Stomach (tissue), 19 donors: ENCODE measurements at places on chromosomes 7 and 10. TPM values are rescaled to one million over a fixed set of nuclear protein-coding genes. Genes with fewer than 3 reads are reported as not detected.

GRCh38 chr10:2463316-2463715, 604.0 kb upstream of the PFKP start:
- no peaks in the 10 kb centered on the region for H3K36me3 ChIP-seq
- H3K4me1 ChIP-seq: no peaks in the 10 kb centered on the region
- H3K27me3 ChIP-seq: no peaks in the 10 kb centered on the region
- no peak for DNase-seq
- no peak overlapping the region for H3K4me3 ChIP-seq

- DNase-seq: no peak
- H3K4me1 ChIP-seq: peaks cover 22% of the 10 kb centered on the region
- no peak overlapping the region for H3K27ac ChIP-seq
- no peak overlapping the region for H3K4me3 ChIP-seq
- H3K36me3 ChIP-seq: no peaks in the 10 kb centered on the region
These were observed 102.0 kb upstream of the FAM20C start for GRCh38 chr7:90111-91063.

GRCh38 chr7:114962441-114962840, 40.5 kb downstream of the MDFIC start:
- no peaks in the 10 kb centered on the region for H3K4me1 ChIP-seq
- no peaks in the 10 kb centered on the region for H3K27me3 ChIP-seq
- no peaks in the 10 kb centered on the region for H3K36me3 ChIP-seq

GRCh38 chr10:127934383-127934782, 27.5 kb downstream of the PTPRE start:
- H3K4me1 ChIP-seq: peaks cover under 1% of the 10 kb centered on the region
- H3K27me3 ChIP-seq: no peaks in the 10 kb centered on the region
- no peak overlapping the region for H3K27ac ChIP-seq
- H3K36me3 ChIP-seq: no peaks in the 10 kb centered on the region
- no peak overlapping the region for H3K4me3 ChIP-seq
- DNase-seq: no peak

DNA sequence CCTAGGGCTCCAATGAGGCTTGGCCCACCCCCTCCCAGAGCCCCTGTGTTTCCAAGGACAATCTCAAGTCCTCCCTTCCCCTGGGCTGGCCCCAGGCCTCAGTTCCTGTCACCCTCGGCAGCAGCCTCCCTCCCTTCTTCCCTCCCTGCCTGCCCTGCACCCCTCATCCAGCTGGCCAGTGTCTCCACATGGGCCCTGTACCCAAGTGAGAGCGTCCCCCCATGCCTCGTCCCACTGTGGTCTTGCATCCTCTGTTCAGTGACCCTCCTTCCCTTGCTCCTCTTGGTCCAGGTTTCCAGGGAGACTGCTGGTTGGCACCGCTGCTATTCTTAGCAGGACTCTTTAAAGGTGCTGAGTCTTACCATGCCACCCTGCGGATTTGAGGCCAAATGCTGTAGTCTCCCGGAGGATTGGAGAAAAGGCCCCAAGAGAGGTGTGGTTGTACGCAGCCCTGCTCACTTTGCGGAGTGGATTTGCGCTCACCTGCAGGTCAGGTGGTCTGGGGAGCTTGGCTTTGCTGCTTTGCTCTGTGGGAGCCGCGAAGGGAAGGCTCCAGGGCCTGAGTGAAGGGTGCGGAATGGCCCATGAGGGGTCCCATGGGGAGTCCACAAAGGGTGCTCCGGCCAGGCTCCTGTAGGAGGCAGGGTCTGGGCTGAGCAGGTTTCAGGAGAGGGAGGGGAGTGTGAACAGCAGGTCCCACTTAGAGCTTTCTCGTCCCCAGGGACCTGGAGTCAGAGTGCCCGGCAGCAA, 519.2 kb downstream of the TCERG1L start:
- H3K27ac ChIP-seq: no peak overlapping the region
- no peak overlapping the region for H3K4me3 ChIP-seq
- H3K27me3 ChIP-seq: peaks cover 36% of the 10 kb centered on the region
- no peak for DNase-seq

- H3K36me3 ChIP-seq: peaks cover 69% of the 10 kb centered on the region
- H3K4me3 ChIP-seq: no peak overlapping the region
- no peaks in the 10 kb centered on the region for H3K27me3 ChIP-seq
These were observed 5.6 kb downstream of the CDC123 start for GRCh38 chr10:12201543-12201942.

DRGX gene
- not detected for total RNA-seq

PRLHR gene
- total RNA-seq: 0.43 TPM

- H3K36me3 ChIP-seq: peaks cover 29% of the 10 kb centered on the region
- peak; percentile 50 for DNase-seq
- H3K27ac ChIP-seq: no peak overlapping the region
- peaks cover 11% of the 10 kb centered on the region for H3K27me3 ChIP-seq
- H3K4me1 ChIP-seq: peaks cover 9% of the 10 kb centered on the region
- H3K4me3 ChIP-seq: peak overlapping the region; percentile 36
These were observed 25.0 kb downstream of the SHH start for GRCh38 chr7:155787171-155787851.

LRRD1 gene
- not detected for total RNA-seq

GRCh38 chr10:115879372-115880089, 393.5 kb downstream of the GFRA1 start:
- no peak overlapping the region for H3K4me3 ChIP-seq
- H3K36me3 ChIP-seq: no peaks in the 10 kb centered on the region
- H3K27me3 ChIP-seq: no peaks in the 10 kb centered on the region
- no peak overlapping the region for H3K27ac ChIP-seq
- no peak for DNase-seq

GRCh38 chr10:50437248-50437647, 185.9 kb upstream of the ASAH2 start:
- H3K4me1 ChIP-seq: no peaks in the 10 kb centered on the region
- no peak overlapping the region for H3K27ac ChIP-seq
- H3K4me3 ChIP-seq: no peak overlapping the region
- no peaks in the 10 kb centered on the region for H3K27me3 ChIP-seq
- H3K36me3 ChIP-seq: no peaks in the 10 kb centered on the region
